ENCODE measurements at places on chromosomes 7 and 10.

- DNase-seq, result no peak
Observed at GRCh38 chr7:75889223-75889825, 10.5 kb downstream of the RHBDD2 start.

GRCh38 chr7:107372298-107372697 is 97.6 kb upstream of the GPR22 start:
- no peak for DNase-seq

DNA sequence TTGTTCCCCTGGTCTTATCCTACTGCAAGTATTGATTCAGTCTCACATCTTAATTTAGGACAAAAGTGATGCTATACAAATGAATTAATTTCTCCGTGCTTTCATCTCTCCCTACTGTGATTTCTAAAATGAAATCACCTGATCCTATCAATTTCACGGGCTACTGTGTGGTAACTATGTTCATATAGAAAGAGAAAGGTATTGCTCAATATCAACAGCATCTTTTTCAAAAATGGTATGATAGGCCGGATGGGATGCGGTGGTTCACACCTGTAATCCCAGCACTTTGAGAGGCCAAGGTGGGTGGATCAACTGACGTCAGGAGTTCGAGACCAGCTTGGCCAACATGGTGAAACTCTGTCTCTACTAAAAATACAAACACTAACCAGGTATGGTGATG is 71.2 kb downstream of the PIK3CG start:
- no peak for DNase-seq

GRCh38 chr10:847868-848267 is 83.6 kb downstream of the LARP4B start:
- no peak for DNase-seq

DNA sequence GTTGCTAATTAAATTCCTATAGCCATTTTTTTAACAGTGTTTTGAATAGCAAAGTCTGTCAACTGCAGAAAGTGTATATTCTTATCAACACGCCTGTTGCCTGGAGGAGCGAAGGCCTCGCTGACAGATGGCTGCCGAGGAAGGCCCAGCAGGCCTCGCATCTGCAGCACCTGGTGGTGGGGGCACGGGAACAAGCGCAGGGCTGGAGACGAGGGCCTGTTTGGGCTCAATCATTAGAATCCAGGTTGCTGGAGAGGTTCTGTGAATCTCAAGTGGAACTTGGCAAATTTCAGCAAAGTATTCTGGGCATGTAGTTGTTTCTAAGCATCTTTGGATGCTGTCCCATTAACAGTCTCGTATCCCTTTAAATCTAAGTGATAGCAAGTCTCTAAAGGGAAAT is 66.1 kb upstream of the FAM204A start:
- DNase-seq, result no peak

- no peak for DNase-seq
Observed at GRCh38 chr7:127546313-127546712, 39.1 kb downstream of the GCC1 start.

DNA sequence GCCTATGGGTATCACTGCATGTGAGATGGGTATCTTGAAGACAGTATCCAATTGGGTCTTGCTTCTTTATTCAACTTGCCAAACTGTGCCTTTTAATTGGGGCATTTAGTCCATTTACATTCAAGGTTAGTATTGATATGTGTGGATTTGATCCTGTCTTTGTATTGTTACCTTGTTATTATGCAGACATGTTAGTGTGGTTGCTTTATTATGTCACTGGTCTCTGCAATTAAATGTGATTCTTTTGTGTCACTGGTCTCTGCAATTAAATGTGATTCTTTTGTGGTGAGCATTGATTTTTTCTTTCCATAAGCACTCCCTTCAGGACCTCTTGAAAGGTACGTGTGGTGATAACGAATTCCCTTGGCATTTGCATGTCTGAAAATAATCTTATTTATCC is 357.8 kb upstream of the STEAP1 start:
- no peak for DNase-seq

DNA sequence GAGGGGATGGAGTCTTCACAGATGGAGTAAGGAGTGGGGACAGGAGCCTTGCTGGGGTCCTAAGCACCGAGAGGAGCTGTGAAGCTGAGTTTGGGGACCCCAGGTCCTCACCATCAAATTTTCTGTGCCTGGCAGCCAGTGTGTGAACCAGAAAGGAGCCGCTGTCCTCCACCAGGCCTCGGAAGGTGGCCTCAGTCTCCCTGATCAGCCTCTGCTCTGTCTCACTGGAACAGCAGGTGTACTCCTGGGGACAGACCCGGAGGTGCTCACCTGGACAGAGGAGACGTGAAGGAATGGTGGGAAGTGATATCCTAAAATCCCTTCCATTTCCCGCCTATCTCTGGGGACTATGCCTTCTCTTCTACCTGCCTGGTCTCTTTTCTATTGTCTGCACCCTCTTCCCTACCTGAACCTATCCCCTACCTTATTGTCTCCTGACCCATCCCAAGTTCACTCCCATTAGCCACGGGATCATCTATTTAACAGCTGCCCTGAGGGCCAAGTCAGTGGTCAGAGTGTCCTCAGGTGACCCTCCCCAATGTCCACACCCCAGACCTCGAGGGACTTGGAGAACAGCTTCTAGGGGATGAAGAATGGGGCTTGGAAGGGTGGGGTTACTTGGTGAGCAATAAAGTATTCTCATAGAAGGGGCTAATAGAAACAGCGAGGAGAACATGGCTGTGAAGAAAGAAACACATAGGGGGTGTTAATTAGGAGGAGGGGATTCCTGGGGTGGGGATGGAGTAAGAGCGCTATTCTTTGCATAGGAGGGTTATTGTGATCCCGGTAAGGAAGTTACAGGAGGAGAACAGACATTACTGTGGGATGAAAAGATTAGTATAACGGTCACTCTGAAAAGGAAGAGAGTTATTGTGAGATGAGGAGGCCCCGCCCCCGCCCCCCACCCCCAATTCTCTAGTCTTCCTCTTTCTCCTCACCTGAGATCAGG is 811 bp downstream of the GPC2 start:
- DNase-seq, result no peak

- no peak for DNase-seq
Observed at GRCh38 chr7:1512781-1513656, 8.8 kb upstream of the INTS1 start.

- no peak for DNase-seq
Observed at GRCh38 chr10:37856881-37857286, 526 bp downstream of the ZNF248 start.

- no peak for DNase-seq
Observed at GRCh38 chr7:16913643-16914042, 31.9 kb upstream of the AGR3 start.

Measured in stimulated activated CD4-positive, alpha-beta T cell treated with anti-CD3 and anti-CD28 coated beads, Interleukin-1b, Interleukin-23, amount 100 ng/mL, for 4 hours (primary cell).